CD4-positive, alpha-beta T cell treated with Interleukin-12 subunit alpha and Interleukin-12 subunit beta, for 1 hour (primary cell): ENCODE measurements at places on chromosomes 6 and 20.

DNA sequence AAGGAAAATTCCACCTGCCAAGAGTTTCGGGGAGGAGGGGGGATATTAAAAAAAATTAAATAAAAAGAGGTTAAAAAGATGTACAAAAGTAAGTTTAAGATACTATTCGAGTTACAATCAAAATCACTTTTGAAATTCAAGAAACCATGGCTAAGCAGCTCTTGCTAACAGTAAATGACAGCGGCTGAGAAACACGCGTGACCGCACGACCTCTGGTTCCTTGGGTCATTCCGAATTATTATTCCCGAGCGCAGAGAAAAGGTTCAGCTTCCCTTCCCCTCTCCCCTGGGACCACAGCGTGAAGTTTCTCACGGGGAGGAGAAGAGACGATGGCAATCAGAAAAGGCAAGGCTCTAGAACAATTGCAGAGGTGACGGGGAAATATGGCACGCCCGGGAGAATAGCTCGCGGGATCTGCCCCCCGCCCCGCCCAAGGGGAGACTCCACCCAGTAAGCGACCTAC is 496 bp downstream of the TMEM242 start:
- peak; percentile 78 for DNase-seq

DNA sequence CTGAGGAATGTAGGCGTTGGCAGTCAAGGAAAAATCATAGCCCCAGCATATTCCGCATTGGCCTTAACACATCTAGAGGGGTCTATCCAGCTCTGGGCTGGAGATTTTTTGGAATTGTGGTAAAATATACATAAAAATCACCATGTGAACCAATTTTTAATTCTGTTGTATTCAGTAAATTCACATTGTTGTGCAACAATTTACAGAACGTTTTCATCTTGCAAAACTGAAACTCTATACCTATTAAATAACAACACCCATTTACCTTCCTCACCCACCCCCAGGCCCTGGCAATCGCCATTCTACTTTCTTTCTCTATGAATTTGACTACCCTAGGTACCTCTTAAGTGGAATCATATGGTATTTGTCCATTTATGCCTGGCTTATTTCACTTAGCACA is 6.8 kb upstream of the JAG1 start:
- DNase-seq = no peak

GRCh38 chr6:109349419-109349987 is 32.8 kb downstream of the CD164 start:
- no peak for DNase-seq

DNA sequence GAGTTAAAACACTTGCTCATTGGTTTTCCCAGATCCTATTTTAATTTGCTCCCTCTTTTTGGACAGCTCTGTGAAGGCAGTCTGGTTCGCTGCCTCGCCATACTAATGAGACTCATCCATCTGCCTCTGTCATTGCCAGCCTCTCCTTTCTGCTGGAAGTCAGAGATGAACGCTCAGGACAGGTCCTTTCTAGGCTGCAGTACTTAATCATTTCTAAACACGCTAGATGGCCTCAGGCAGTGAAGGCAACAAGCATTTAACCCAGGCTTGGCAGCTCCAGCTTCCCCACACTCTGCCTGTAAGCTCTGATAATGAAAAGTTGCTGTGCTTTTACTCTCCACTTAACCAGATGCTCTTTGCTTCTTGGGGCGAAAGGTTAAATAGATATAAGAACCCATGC is 286.7 kb upstream of the POU3F2 start:
- DNase-seq = no peak

GRCh38 chr6:7390226-7390878 is 744 bp downstream of the RIOK1 start:
- DNase-seq = peak; percentile 66

DNA sequence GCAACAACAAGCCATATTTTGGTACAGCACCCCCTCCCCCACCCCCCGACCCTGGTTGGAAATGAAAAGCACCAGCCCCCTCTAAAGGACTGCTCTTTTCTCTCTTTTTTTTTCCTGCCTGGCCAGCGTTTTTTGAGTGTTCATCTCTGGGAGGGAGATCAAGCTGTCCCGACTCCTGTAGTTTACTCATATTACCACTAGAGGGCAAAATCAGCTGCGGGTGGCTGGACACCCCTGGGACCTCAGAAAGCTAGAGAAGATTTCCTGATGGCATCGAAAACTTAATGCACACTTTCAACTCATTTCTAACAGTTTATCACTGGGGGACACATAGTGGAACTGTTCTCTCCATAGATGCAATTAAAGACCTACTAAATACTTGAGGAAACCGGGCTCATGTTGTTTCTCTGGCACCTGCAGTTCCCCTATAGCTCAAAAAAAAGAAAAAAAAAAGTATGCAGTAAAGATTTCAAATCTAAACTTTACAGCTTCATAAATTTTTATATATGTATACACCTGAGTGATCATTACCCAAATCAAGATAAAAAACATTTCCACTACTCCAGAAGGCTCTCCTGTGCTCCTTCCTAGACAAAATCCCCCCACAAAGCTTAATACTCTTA is 24.4 kb downstream of the CNBD2 start:
- peak; percentile 70 for DNase-seq

- DNase-seq = no peak
These were observed 16.4 kb downstream of the SLC17A5 start for GRCh38 chr6:73637404-73637803.

DNA sequence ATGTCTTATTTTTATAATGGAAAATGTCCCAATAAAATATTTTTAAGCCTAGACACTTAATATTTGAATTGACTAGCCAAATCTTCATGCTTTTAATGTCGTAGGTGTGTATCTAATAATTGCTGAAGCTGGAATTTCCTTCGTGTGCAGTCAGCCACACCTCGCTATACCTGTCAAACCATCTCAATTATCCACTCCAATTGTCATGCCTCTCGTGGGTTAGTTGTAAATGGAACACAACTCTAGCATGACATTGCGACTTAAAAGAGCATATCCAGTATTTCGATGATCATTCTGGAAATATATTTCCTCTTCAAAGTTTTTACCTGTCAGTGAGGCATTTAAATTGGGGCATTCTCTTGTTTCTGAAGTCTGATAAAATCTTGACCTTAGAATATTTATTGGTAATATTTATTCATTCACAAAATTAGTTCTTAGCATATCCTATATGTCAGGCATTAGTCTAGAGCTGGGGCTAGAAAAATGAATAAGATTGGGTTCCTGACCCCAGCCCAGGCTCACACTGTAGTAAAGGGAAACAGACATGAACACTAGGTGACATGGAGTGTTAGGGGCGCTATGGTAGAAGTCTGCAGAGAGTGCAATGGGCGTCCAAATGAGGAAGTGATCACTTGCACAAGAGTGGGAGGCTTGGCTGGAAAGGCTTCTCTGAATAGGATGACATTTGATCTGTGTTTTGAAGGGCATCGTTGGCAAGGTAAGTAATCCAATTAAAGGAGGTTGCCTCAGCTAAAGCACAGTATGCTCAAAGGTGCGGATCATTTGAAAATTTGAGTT is 11.0 kb upstream of the CFAP206 start:
- DNase-seq = peak; percentile 2

- no peak for DNase-seq
These were observed 28.5 kb downstream of the BCL2L1 start for GRCh38 chr20:31693987-31694661.

- no peak for DNase-seq
These were observed 90.8 kb upstream of the TENT5A start for GRCh38 chr6:81843302-81843701.

GRCh38 chr6:26459023-26459810 is 1.5 kb downstream of the BTN2A1 start:
- DNase-seq = no peak

- DNase-seq = no peak
These were observed 165.8 kb upstream of the SYNDIG1 start for GRCh38 chr20:24303393-24304170.

DNA sequence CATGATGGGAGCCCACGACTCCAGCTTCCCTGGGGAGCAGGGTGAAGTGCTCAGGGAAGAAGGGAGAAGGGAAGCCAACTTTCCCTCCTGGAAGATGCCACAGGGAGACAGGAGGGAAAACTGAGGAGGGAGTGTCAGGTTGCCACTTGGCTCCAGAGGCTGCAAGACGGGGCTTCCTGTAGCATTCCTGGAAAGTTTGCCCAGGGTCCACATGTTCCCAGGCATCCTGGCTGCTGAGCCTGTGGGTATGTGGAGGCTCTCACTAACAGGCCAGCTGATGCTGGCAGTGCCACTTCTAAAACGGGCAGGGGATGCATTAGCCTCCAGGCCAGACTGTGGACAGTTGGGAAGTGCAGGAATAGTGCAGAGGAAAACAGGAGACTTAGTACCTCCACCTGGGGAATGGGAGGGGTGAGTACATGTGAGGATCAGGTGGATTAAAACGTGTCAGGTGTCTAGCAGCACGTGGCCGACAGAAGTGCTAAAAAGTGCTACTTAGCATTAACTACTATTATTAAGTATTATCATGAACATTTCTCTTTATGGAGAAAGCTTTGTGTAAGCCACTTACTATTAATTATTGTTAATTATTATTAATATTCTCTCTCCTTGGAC is 33.2 kb downstream of the BANF2 start:
- DNase-seq = no peak

- DNase-seq = no peak
These were observed 14.5 kb upstream of the CYP24A1 start for GRCh38 chr20:54188132-54188849.

DNA sequence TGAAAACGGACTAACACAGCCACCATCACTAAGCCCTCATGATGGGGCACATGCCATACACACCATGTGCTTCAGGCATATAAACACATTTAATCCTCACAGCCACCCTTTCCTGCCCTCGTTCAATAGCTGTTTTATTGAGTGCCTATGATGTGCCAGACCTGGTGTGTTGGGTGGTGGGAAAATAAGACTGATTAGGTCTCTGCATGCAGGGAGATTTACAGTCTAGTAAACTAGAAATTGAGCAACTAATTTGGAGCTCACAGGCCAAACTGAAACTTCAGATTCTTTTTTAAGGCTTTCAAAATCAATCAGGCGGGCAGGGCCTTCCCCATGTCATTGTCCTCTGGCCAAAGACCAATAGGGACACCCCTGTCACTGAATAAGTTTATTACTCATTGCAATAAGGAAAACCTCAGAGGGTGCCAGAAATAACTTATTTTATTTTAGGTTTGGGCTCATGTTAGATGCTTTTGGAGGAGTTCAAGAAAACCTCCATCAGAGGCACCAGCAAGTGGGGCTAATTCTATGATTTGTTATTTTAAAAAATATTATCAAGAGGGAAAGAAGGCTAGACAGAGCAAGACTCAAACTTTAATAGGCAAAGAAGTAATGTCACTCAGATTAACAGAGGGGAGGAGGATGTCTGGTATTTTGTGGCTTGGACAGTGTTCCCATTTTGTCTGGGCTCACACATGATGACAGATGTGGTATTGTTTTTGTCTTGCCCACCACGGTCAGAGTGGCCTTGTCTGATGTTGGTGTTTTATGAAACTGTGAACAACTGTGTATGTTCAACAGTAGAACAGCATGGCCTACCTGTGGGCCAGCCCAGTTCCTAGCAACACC is 12.0 kb downstream of the ZFP64 start:
- DNase-seq = no peak

DNA sequence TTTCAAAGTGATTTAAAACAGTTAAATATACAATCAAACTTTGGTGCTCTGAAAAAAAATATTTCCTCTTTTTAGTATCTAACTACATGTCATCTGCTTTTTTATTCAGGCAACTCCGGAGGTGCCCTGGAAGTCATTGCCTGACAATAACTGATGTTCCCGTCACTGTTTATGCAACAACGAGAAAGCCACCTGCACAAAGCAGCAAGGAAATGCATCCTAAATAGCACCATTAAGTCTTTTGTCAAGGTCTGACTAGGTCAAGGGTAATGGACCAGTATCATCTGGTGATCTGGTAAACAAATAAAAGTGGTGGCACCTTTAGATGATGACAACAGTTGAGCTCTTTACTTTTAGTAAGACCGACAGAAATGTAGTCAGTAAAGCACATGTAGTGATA is 13.2 kb downstream of the FAM229B start:
- no peak for DNase-seq

GRCh38 chr6:161590961-161591627 is 317.2 kb upstream of the AGPAT4 start:
- DNase-seq = no peak

DNA sequence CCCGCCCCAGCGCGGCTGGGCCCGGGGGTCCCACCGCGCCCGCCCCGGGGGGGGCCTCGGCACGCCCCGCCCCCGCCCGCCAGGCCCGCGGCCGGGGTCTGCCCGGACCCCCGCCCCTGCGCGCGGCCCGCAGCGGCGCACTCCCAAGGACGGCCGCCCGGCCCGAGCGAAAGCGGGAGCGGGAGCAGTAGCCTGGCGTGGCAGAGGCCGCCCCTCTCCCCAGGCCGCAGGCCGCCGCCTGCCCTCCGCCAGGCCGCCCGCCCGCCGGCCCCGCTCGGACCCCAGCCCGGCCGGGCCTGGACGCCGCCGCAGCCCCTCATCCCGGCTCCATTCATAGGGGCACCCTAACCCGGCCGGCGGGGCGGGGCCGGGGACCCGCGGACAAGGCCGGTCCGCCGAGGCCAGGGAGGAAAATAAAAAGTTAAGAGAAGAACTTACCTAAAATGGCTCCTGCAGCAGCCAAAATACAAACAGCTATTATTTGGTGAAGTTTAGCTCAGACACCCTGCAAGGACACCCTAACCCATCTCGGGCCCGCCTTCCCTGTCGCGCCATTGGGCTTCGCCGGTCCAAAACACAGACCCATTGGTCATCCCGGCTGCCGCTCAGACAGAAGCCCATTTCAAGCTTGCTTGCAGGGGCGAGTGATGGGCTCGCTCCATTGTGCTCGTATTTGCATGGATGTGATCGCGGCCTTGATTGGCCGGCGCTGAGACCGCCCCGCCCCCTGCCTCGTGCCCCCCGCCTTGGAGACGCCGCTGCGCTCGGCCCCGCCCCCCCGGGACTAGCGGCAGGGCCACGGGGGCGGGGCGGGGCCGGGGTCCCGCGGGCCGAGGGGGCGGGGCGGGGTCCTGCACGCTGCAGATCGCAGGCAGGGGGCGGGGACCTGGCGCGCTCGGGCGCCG is at the start of gene CHD6:
CHD6 (minus strand) TSS at position 476 of the 905 bp plus-strand sequence. CDS start 67,040 bp downstream, outside the sequence.
- DNase-seq = peak; percentile 100

DNA sequence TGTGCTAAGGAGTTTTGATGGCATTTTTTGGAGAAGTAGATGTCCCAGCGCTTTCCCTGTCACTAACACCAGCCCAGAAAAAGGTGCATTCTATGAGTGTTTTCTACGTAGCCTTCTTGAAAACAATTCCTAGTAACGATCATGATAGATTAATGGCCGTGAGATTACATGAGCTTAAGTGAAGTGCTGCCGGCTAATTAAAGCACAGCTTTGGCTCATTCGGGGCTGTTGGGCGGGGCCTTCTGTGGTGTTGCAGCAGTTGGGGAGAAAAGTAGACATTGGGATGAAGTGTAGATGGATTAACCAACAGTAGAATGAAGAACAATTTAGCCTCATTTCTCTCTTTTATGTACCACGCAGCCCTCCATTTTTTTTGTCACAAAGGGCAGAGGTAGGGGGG is 20.8 kb upstream of the TRAF3IP2 start:
- DNase-seq = no peak

- no peak for DNase-seq
These were observed 937 bp downstream of the ZNF318 start for GRCh38 chr6:43368259-43369160.
